ENCODE measurements at places on chromosomes 2 and 18. TPM values are rescaled to one million over a fixed set of nuclear protein-coding genes. Genes with fewer than 3 reads are reported as not detected.

The CXCR1 gene
- total RNA-seq: 0.28 TPM

The CNTNAP5 gene
- not detected for total RNA-seq

The TM4SF20 gene
- not detected for total RNA-seq

The ST3GAL5 gene
- 19.5 TPM for total RNA-seq

The ERMN gene
- not detected for total RNA-seq

The GPR17 gene
- total RNA-seq: not detected

The ICA1L gene
- 5.5 TPM for total RNA-seq

The FAM210A gene
- 43.1 TPM for total RNA-seq

The CPLX4 gene
- total RNA-seq: not detected

The ANKRD30BL gene
- total RNA-seq: not detected

- no peak for DNase-seq
- H3K4me1 ChIP-seq: peaks cover 50% of the 10 kb centered on the region
- H3K4me3 ChIP-seq: peak overlapping the region; percentile 92
- peak overlapping the region; percentile 94 for H3K27ac ChIP-seq
These were observed 742 bp upstream of the SOS1 start for GRCh38 chr2:39121523-39122063.

GRCh38 chr2:229160180-229160579 lies 110.9 kb downstream of the PID1 start:
- no peak overlapping the region for H3K4me3 ChIP-seq
- DNase-seq: no peak
- H3K4me1 ChIP-seq: no peaks in the 10 kb centered on the region
- H3K36me3 ChIP-seq: no peaks in the 10 kb centered on the region

- no peak overlapping the region for H3K4me3 ChIP-seq
- no peaks in the 10 kb centered on the region for H3K27me3 ChIP-seq
- no peak for DNase-seq
- no peaks in the 10 kb centered on the region for H3K4me1 ChIP-seq
These were observed 57.0 kb downstream of the ANKMY1 start for GRCh38 chr2:240500561-240501423.

DNA sequence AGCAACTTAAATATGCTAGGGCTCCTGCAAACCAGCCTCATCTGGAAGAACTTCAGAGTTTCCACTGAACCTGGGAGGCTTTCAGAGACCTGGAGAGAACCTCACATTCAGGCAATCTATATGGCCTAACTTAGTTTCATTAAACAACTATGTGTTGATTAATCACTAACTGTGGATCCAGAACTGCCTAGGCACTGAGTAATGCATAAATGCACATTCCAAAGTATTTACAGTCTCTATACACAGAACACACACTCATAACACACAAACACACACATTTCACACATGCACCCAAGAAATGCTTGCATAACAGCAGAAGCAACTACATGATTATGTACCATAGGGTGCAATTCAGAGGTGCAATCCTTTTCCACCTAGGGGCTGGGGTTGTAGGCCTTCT lies 552.8 kb downstream of the BCL11A start:
- H3K36me3 ChIP-seq: no peaks in the 10 kb centered on the region
- no peak overlapping the region for H3K27ac ChIP-seq
- H3K4me1 ChIP-seq: no peaks in the 10 kb centered on the region

GRCh38 chr2:200705305-200706041 lies 106.2 kb upstream of the BZW1 start:
- no peaks in the 10 kb centered on the region for H3K36me3 ChIP-seq
- no peak for DNase-seq
- H3K4me1 ChIP-seq: no peaks in the 10 kb centered on the region
- no peak overlapping the region for H3K4me3 ChIP-seq
- no peak overlapping the region for H3K27ac ChIP-seq
- H3K27me3 ChIP-seq: no peaks in the 10 kb centered on the region

GRCh38 chr2:72293620-72294019 lies 146.0 kb upstream of the CYP26B1 start:
- no peak overlapping the region for H3K4me3 ChIP-seq
- no peak overlapping the region for H3K27ac ChIP-seq
- no peaks in the 10 kb centered on the region for H3K36me3 ChIP-seq
- DNase-seq: no peak

GRCh38 chr2:173898996-173899395 lies 66.2 kb downstream of the SP3 start:
- no peaks in the 10 kb centered on the region for H3K27me3 ChIP-seq
- no peaks in the 10 kb centered on the region for H3K4me1 ChIP-seq
- no peak for DNase-seq
- no peak overlapping the region for H3K27ac ChIP-seq
- no peak overlapping the region for H3K4me3 ChIP-seq

DNA sequence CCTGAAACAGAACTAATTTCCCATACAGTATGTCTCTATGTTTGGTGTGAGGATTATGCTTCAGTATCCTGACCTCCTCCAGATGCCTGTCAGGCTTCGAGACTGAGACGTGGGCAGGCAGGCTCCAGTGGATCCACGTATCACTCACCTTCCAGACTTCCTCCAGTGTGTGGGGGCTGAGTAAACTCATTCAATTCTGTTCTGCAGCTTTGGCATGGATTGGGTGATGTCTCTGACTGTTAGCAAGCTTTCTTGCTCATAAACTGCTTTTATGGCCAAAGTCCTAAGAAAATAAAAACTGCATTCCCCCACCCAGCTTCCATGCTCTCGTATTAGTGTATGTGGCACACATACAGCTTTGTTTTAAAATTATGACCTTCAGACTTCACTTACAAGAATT lies 53.6 kb downstream of the CCDC93 start:
- peaks cover 21% of the 10 kb centered on the region for H3K36me3 ChIP-seq
- no peaks in the 10 kb centered on the region for H3K4me1 ChIP-seq
- no peak for DNase-seq
- no peak overlapping the region for H3K27ac ChIP-seq
- H3K27me3 ChIP-seq: no peaks in the 10 kb centered on the region
- H3K4me3 ChIP-seq: no peak overlapping the region

GRCh38 chr2:237866101-237866621 lies 6.7 kb downstream of the RAMP1 start:
- peaks cover 53% of the 10 kb centered on the region for H3K4me1 ChIP-seq
- H3K4me3 ChIP-seq: no peak overlapping the region
- H3K27ac ChIP-seq: peak overlapping the region; percentile 93
- H3K36me3 ChIP-seq: no peaks in the 10 kb centered on the region
- DNase-seq: peak; percentile 39
- H3K27me3 ChIP-seq: no peaks in the 10 kb centered on the region

- no peak overlapping the region for H3K27ac ChIP-seq
- DNase-seq: no peak
- H3K4me1 ChIP-seq: peaks cover 3% of the 10 kb centered on the region
- H3K36me3 ChIP-seq: peaks cover 3% of the 10 kb centered on the region
These were observed 66.0 kb downstream of the NOL10 start for GRCh38 chr2:10623776-10624175.

- DNase-seq: no peak
- no peak overlapping the region for H3K27ac ChIP-seq
- no peaks in the 10 kb centered on the region for H3K4me1 ChIP-seq
- H3K36me3 ChIP-seq: no peaks in the 10 kb centered on the region
- H3K4me3 ChIP-seq: no peak overlapping the region
These were observed 105.5 kb upstream of the RNF152 start for GRCh38 chr18:61998335-61998734.

DNA sequence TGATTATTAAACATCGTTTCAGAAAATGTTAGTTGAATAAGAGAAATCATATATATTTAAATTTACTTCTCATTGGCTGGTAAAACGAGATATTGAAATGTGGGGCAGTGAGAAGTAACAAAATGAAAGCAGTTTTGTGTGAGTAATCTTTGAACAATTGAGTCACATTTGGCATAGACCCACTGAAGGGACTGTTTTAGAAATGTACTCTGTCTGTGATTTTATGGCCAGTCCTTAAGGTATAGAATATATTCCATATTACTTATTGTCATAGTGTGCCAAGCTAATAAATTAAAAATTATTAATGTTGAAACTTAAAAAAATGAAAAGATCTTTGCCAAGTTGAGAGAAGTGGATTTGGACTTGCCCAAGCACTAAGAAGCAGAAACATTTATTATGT lies 222.4 kb upstream of the COL3A1 start:
- no peak for DNase-seq
- no peaks in the 10 kb centered on the region for H3K27me3 ChIP-seq
- H3K4me3 ChIP-seq: no peak overlapping the region
- H3K36me3 ChIP-seq: no peaks in the 10 kb centered on the region

GRCh38 chr2:224638301-224638823 lies 53.2 kb upstream of the CUL3 start:
- H3K4me3 ChIP-seq: no peak overlapping the region
- H3K4me1 ChIP-seq: no peaks in the 10 kb centered on the region
- H3K27ac ChIP-seq: no peak overlapping the region
- DNase-seq: no peak
- H3K36me3 ChIP-seq: no peaks in the 10 kb centered on the region

- no peaks in the 10 kb centered on the region for H3K4me1 ChIP-seq
- no peak overlapping the region for H3K27ac ChIP-seq
- H3K27me3 ChIP-seq: peaks cover 4% of the 10 kb centered on the region
- H3K4me3 ChIP-seq: no peak overlapping the region
- H3K36me3 ChIP-seq: no peaks in the 10 kb centered on the region
These were observed 60.5 kb downstream of the ADNP2 start for GRCh38 chr18:80169607-80170006.

DNA sequence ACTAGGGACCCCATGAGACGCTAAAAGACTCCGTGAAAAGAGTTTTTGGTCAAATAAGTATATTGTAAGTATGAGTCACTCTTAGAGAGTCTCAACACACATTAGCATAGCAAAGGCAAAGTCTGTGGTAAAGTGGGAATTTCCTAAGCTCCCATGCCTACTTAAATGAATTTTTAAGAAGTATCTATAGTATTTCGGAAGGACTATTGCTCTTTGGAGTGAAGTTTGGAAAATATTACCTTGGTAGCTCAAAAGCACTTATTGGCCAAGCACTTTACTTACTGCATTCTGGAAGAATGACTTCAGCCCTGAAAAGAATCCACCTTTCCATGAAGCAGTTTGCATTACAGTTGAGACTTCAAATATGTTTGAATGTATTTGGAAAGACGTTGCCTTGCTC lies 57.1 kb downstream of the CAVIN2 start:
- no peak for DNase-seq
- H3K36me3 ChIP-seq: no peaks in the 10 kb centered on the region
- H3K27me3 ChIP-seq: no peaks in the 10 kb centered on the region

- no peak overlapping the region for H3K27ac ChIP-seq
- H3K4me3 ChIP-seq: no peak overlapping the region
- DNase-seq: no peak
- H3K36me3 ChIP-seq: no peaks in the 10 kb centered on the region
- no peaks in the 10 kb centered on the region for H3K4me1 ChIP-seq
These were observed 1166.5 kb upstream of the NXPH2 start for GRCh38 chr2:139946690-139947089.

GRCh38 chr2:105777506-105778055 lies 32.9 kb downstream of the NCK2 start:
- DNase-seq: no peak
- H3K27ac ChIP-seq: peak overlapping the region; percentile 61
- H3K27me3 ChIP-seq: no peaks in the 10 kb centered on the region

DNA sequence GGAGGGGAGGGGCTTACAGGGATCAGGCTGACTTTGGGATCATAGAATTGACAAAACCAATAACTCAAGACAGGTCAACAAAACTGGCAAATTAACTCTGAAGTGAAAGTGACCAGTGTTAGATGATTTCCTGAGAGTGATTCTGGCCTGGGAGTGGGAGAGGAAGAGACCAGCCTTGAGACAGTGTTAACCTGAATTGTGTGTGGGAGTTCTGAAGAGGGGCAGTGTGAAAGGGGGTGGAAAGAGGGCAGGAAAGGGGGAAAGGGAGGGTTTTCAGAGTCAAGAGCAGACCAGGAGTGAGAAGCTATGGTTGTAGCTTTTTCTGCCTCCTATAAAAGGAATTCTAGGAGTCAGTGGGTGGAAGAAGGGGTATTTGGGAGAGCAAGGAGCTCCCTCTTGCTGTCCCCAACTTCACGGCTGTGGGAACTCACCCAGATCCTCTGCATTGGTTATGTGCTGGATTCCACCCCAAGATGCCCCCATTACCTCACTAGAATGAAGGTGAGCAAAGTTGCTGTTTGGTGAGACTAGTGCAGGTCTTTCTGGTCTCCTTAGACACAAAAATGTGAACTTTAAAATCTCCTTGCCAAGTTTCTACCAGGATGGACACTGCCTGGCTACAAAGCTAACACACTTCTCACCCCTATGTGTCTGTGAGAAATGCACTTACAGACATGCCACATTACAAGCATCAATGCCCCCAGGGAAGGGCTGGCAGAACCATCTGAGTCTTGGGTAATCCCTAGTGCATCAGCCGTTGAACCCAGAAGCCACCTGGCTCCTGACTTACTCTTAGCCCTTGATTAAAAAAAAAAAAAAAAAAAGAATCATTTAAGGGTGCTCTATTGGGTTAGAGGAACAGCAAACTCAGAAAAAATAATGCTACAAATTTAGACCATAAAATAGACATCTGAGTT lies 61.6 kb downstream of the BMP10 start:
- H3K4me3 ChIP-seq: no peak overlapping the region
- no peaks in the 10 kb centered on the region for H3K27me3 ChIP-seq
- H3K27ac ChIP-seq: no peak overlapping the region

DNA sequence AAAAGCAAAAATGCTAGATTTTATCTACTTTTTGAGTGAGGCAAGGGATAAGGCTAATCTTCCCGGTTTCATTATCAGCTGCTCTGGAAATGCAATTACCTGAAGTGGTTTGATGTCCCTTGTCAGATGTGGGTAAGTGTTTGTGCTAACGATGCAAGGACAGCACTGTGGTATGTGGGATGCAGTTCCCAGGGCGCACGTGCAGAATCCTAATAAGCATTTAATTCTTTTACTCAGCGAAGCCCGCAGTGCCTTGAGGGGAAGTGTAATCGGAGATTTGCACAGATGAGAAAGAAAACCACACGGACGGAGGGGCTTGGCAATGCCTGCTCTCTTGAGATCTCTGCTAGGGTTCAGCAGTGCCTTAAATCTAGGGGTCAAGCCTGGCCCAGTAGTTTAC lies 108.5 kb upstream of the LYPD6 start:
- H3K27me3 ChIP-seq: no peaks in the 10 kb centered on the region
- no peak overlapping the region for H3K27ac ChIP-seq
- no peak for DNase-seq
- no peak overlapping the region for H3K4me3 ChIP-seq
- no peaks in the 10 kb centered on the region for H3K36me3 ChIP-seq

DNA sequence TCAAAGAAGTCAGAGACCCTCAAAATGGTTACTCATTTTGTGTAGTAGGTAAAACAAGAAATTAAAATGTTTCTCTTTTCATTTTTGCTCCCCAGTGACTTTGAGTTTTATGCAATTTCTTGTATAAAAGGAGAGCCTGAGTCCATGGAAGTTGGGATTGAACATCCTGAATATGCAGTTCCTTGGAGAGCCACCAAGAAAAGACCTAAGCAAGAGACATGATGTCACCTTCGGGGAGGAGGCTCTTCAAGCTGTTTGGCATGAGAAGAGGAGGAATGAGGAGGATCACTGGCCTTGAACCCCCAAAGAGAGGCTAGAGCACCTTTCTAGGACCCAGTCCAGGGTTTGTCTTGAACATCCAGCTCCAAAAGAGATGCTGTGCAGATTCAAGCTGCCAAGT lies 83.5 kb upstream of the STPG4 start:
- no peaks in the 10 kb centered on the region for H3K27me3 ChIP-seq
- no peak overlapping the region for H3K4me3 ChIP-seq
- no peak for DNase-seq
- no peaks in the 10 kb centered on the region for H3K4me1 ChIP-seq
